ENCODE measurements at places on chromosomes 11 and 22. TPM values are rescaled to one million over a fixed set of nuclear protein-coding genes. Genes with fewer than 3 reads are reported as not detected.

Gene OR51B5
- not detected for total RNA-seq

Gene FAM111B
- 42.7 TPM for total RNA-seq

Gene GRM5
- not detected for total RNA-seq

Gene MCHR1
- total RNA-seq, result not detected

Gene RTN4RL2
- total RNA-seq, result not detected

Gene OR52A1
- not detected for total RNA-seq

All from activated CD8-positive, alpha-beta memory T cell treated with anti-CD3 and anti-CD28 coated beads, Interleukin-2, amount 10 ng/mL, durations not matched to agents 7 days and 5 days (primary cell).